ENCODE measurements at places on chromosomes 5 and 9.

GRCh38 chr5:77170196-77170890 is 40.1 kb upstream of the PDE8B start:
- DNase-seq, result no peak

DNA sequence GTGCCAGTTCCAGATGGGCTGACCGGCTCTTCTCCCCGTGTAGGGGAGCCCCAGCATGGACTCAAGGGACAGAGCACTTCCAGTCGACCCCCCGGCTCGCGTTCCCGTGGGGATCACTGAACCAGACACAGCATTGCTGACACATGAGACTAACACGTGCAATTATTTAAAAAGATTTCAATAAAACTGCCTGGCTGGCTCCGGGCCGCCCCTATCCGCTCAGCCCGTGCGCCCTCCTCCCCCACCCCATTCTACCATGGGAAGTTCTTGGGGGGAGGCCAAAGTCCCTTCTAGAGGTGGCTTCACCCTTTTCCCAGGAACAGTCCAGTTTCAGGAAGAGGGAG is 4.7 kb downstream of the TESK1 start:
- no peak for DNase-seq

DNA sequence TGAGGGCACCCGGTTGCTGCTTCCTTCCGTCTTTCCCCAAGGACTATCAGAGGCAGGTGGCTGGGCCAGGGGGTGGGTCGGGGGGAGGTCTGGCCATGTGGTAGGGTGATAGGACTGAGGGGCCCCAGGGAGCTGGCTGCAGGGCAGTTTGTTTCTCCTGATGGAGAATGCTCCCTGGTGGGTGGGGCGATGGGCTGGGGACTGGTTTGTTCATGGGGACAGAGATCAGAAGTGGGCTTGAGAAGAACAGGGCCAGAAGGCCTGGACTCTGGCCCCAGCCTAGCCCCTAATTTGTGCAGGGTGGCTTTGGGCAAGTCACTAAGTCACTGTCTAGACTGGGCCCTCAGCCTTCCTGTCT is 117.4 kb downstream of the RGS3 start:
- no peak for DNase-seq

GRCh38 chr9:119559056-119559455 is 189.8 kb upstream of the BRINP1 start:
- no peak for DNase-seq

DNA sequence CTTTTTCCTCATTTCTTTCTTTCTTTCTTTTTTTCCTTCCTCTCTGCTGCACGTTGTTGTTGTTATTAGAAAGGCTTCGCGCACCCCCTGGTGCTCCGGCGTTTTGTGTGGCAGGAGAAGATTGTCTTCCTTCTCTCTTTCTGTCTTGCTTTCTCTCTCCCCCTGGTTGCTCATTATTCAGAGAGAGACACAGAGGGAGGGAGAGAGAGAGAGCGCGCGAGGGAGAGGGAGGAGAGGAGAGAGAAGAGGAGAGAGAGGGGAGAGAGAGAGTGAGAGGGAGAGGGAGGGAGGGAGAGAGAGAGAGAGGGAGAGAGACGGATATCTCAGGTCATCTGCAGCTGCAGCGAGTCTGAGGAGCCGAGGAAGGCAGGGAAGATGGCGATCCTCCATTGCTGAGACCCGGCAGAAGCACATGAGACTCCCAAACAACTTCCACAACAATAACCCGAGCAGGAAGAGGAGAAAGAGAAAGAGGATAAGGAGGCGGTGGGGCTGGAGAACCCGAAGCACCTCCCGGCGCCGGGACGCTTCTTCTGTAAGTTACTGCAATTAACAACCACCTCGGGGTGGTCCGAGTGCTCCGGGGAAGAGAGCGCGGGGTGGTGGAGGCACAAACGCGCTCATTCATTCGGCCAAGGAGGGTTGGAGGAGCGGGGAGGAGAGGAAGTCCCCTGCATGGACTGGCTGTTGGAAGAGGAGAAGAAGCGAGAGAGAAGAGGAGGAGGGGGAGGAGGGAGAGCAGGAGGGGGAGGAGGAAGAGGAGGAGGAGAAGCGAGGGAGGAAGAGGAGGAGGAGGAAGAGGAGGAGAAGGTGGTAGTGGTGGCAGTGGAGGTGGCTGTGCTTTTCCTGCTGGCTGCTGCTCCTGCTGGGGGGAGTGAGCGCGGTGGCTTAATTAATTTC is at the start of gene ZNF462:
TSS of gene ZNF462 (plus strand) at position 346 of the 900 bp plus-strand sequence. CDS start 60,218 bp downstream, outside the sequence.
- DNase-seq, result no peak

- no peak for DNase-seq
Measured at GRCh38 chr9:304106-304505, 89.4 kb downstream of the DOCK8 start.
